Left cardiac atrium (tissue), 4 donors: ENCODE measurements at places on chromosomes 4 and X. TPM values are rescaled to one million over a fixed set of nuclear protein-coding genes. Genes with fewer than 3 reads are reported as not detected.

DNA sequence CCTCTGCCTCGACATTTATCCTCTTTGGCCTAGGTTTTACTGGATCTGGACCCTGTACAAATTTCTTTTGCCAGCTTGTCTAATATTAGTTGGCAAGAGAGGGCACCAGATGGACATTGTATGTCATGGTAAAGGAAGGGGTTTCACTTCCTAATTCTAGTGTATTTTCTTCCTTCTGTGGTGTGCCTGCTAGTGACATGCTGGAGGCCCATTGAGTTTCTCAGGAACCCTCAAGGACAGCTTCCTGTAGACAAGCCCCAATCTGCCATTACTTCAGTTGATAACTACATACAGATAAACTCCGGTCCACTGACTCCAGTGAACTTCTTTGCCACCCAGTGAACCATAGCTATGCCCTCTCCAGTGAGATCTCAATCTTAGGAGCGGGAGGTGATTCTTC lies 116.9 kb downstream of the STPG2 start:
- DNase-seq, result no peak

DNA sequence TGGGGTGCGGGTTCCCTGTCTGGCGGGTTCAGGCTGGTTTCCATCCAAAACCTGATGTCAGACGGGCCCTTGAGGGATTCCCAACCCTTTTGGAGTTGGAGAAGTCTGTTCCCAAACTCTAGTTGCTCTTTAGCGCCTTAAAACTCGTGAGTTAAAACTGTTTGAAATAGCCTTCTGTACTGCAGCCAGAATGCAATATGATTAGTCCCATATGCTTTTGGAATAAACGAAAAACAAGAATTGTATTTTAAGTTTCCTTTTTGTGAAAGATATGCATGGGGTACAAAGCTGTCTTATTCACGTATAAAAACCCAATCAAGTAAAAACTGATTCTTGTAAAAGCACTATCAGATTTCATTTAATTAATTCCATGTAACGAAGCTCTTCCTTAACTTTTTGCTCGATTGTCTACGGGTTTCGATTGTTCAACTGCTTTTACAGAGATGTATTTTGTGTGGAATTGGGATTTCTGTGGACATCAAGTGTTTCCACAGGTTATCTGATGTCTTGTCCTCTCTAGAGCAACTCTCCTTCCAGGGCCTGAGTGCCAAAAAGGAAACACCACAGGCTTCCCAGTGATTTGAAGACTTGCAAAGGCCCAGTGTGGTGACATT lies 49.5 kb downstream of the CLDN34 start:
- no peak for DNase-seq

DNA sequence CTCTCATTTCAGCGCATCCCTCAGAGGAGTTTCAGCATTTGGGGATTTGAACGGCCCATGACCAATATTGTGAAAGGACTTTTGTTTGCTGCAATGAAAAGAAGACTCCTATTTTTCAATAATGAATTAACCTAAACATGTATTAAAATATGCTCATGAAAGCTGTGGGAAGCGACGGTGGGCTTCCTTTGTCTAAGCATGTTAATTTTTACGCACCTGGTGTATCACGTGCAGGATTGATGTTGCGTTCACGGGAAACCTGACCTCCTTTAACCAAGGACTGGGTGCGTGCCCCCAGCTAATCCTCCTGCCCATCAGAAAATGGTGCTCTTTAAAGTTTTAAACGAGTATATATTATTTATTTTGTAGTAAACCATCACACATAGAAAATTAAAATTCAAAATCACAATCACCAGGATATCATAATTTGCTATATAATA lies 590 bp upstream of the CCDC110 start:
- no peak for DNase-seq

DNA sequence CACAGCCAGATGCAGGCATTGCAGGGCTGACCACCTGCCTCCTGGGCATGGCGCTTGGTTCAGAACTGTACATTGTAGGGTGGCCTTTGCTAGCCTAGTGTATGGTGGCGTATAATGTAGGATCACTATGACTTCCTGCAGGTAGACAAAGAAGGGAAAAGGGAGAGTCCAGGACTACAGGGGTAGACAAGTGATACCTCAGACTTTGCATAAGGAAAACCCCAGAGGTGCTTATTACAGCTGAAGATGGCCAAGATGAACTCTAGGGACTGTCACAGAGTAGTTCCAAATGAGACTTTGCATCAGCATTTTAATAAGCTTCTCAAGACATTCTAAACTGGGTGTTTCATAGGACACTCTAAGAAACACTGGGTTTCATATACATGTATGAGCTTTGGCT lies 116.4 kb upstream of the PUDP start:
- no peak for DNase-seq

BTC gene
- total RNA-seq, result 0.35 TPM
